Left forelimb (tissue), 1 donor: ENCODE measurements at places on chromosomes 4 and X.

GRCh38 chr4:153713866-153714646, 30.0 kb downstream of the TLR2 start:
- no peak for DNase-seq

DNA sequence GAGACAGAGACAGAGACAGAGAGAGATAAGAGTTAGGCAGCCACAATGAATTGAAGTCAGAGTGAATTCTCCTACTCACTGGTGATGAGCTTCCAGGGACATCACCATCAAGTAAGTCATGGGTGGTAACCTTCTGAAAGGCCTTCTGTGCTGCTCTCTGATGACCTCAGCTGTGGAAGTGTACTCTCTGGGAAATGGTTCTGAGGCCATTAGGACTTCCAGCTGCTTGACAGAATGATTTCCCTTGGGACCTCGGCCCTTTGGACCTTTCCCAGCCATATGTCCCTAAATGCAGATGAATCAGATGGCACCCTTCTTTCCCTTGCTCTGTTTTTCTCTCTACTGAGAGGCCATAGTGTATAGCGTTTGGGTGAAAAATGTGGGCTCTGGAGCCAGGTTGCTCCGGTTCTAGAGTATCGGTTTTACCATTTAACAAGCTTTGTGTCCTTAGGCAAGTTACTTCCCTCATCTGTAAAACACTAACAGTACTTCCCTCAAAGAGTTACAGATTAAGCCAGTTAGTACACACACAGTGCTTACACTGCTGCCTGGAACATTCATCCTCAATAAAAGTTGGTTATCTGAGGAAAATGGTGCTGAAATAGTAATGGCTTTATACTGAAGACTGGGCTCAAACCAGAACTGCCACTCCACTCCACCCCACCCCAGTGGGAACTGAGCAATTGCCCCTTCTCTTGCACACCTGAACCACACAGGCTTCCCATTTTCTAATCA, 7.6 kb downstream of the SEPTIN11 start:
- DNase-seq = no peak

DNA sequence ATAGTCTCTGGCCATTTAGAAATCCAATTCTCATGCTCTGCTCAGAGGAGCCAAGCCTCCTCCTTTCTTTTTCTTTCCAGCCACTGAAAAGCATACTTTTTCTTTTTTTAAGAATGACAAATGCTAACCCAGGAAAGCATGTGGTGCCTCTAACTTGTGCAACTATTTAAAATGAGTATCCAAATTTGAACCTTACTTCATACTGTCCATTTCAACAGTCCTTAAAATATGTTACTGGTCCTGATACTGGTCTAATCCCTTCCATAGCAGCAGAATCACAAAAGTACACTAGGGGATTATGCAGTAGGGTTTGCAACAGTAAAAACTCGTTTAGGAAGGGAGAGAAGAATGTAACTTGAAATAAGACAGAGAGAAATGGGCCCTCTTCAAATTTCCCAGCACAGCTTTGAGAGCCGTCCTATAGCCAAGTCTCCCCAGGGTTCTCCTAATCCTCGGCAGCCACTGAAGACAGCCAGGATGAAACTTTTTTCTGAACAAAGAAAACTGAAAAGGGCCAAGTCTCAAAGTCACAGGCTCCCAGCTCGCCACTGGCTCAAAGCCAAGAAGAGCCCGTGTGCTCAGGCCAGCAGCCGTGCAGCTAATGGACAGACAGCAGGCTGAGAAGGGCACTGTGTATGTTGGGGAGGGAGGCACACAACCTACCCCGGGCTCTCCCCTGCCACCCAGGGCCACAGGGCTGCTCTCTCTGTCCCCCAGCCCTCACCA, 39.5 kb downstream of the GPC4 start:
- DNase-seq = no peak

DNA sequence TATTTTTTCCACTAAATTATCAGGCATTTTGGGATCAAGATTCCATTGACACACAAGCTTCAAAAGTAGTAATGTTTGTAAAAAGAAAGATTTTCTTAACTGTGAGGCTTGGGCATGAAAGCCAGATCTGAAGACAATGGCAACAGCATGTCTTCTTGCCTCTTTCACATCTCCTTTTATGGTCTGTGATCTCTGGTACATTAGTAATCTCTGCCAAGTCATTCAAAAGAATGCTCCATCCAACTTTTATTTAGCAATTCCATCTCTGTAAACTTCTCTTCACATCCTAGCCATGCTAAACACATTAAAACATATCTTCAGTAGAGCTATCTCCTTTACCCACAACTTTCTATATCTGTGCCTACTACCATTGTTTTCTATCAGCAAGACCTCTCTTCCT, 465.4 kb downstream of the FAT4 start:
- DNase-seq = no peak

- no peak for DNase-seq
These were observed 81.2 kb upstream of the TBL1X start for GRCh38 chrX:9383655-9384054.

- DNase-seq = no peak
These were observed 1.1 kb downstream of the NUDT9 start for GRCh38 chr4:87423317-87424098.

GRCh38 chr4:163833669-163834068, 339.2 kb downstream of the TMA16 start:
- no peak for DNase-seq

DNA sequence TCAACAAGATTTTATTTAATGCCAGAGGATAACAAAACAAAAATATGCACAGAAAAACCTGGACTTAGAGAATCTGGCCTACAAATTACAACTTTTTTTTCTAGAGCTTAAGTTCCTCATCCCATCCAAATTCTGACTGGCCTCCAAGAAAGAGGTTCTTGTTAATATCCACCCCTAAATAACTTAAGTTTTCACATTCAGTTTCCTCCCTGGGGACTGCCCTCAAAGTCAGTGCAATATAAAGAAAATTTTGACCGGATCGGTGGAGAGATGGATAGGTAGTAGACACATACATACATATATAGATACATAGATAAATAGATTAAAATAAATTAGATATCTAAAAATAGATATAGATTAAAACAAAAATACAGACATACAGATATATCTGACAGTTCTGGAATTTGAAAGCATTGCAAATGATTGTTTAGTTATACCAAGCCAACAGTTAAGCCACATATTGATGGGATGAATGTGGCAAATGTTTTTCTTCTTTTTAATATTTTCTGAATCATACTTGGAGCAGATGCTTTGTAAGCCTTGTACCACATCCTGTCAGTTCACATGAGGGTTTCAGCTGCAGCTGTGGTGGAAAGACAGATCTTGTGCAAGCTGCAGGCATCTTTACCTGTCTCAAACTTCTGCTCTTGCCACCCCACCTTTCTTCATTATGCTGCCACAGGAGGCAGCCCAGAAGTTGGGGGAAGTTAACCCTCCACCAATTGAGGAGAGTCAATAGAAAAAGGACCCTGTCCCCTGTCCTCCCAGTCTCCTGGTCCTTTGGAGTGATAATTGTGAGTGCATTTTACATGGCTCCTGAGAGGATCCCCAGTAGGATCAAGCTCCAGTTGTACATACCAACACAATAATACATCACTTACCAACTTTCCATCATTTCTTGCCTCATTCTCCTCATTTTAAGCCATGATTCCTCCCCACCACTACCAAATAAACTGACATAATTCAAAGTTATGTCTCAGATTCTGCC, 58.5 kb upstream of the PRDM8 start:
- no peak for DNase-seq

- no peak for DNase-seq
These were observed 77.4 kb upstream of the PRSS48 start for GRCh38 chr4:151199319-151200190.

GRCh38 chr4:173145131-173145530, 23.5 kb upstream of the GALNT7 start:
- no peak for DNase-seq

GRCh38 chr4:94290245-94290644, 52.4 kb downstream of the HPGDS start:
- no peak for DNase-seq

GRCh38 chr4:75889537-75890199, 12.6 kb downstream of the PPEF2 start:
- DNase-seq = no peak

GRCh38 chrX:19866626-19867410, 20.6 kb downstream of the SH3KBP1 start:
- no peak for DNase-seq

- no peak for DNase-seq
These were observed 262.9 kb downstream of the ARHGAP10 start for GRCh38 chr4:147994491-147995385.

GRCh38 chr4:116387937-116388474, 697.4 kb downstream of the TRAM1L1 start:
- DNase-seq = no peak

DNA sequence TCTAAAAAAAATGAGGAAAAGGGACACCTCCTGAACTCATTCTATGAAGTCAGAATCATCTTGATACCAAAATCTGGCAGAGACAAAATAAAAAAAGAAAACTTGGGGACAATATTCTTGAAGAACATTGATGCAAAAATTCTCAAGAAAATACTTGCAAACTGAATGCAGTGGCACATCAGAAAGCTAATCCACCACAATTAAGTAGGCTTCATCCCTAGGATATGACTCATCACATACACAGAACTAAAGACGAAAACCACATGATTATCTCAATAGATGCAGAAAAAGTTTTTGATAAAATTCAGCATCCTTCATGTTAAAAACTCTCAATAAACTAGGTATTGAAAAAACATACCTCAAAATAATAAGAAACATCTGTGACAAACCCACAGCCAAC, 98.3 kb downstream of the FAM47B start:
- no peak for DNase-seq

DNA sequence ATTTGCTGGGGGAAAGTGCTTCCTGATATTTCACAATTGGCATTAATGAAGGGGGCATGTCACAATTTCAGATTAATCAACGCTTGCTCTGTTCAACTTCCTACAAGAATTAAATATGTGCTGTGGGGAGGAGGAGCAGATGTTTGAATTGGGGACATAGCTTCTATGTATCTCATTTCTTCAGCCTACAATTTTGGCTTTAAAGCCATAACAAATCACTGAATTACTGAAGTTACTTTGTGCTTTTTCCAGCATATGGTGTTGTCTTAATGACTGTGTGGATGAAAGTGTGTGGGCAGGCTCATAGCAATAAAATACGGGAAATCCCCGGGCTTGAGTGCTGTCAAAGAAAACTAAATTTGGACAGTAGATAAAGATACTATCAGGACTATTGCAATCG, 813 bp downstream of the TLR7 start:
- DNase-seq = no peak

- DNase-seq = no peak
These were observed 43.7 kb downstream of the TSPAN5 start for GRCh38 chr4:98614662-98615061.

DNA sequence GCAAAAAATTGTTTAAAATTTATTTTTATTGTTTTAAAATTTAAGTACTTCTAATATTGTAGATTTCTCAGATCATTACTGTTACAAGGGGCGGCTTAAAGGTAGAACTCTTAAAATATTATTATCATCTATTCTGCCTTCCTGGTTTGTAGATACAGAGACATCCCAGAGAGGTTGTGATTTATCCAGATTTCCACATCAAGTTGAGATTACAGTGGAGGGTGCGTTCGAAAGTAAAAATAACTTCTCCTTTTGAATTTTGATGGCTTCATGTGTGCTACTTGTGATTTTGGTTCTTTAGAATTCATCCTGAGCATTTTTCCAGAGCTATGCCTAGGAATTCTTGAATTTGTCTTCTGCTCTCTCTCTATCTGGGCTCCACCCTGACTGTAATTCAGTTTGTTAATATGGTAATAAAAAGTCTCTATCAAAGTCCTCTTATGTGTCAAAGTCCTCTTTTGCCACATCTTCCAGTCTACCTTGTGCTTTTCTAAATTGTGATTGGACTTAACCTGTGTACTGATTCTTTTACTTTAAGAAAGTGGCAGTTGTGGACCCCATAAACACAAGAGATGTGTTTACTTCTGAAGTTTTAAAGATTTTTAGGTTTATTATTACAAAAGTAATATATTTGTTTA, 37.2 kb downstream of the CLCN3 start:
- DNase-seq = no peak

DNA sequence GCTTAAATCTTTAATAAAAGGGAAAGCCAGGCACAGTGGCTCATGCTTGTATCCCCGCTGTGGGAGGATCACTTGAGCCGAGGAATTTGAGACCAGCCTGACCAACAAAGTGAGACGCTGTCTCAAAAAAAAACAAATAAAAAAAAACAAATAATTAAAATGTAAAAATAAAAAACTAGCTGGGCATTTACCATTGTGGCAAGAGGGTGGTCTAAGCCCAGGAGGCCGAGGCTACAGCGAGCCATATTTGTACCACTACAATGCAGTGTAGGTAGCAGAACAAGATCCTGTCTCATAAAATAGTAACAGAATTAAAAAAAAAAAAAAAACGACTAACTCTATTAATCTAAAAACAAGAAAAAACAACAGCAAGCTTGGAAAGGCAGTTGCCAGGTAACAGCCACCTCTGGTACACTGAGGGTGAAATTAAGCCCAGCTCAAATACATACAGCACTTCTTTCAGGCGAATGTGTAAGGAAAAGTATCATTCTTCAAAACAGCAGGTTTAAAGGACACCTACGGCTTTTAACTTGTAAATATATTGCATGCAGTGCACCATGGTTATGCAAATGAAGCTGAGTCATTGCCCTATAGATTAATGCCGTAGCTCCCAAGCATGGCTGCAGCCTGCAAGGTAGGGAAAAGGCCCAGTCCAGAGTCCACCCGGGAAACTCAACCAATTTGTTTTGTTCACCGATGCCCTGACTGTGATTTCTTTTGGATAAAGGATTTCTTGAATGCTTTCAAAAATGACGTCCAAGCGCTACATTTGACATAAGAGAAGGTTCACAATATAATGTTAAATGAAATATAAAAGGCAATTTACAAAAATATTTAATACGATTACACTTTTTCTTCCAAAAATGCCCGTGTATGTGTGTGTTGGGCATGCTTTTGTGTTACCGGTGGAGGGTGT, 14.5 kb upstream of the TXLNG start:
- DNase-seq = no peak

DNA sequence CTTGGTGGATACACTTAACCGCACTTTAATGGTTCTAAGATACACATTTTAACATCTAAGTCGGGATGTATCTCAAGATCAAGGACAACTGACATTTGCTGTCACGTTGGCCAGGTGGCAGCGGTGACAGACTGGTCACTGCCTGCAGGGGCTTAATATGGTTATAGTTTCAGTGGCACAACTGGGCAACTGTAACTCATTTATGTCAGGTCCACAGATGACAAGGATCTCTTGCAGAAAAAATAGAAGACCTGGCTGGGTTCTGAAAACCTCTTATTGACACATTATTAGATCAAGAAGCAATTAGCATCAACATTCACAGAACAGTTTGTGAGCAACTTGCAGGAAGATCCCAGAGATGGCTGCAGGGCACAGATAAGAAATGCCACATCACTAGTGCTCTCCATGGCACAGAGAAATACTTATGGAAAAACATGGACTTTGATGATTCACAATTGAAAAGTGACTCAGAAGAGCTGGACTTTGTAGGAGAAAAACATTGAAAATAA, 99.6 kb upstream of the SORBS2 start:
- DNase-seq = no peak

DNA sequence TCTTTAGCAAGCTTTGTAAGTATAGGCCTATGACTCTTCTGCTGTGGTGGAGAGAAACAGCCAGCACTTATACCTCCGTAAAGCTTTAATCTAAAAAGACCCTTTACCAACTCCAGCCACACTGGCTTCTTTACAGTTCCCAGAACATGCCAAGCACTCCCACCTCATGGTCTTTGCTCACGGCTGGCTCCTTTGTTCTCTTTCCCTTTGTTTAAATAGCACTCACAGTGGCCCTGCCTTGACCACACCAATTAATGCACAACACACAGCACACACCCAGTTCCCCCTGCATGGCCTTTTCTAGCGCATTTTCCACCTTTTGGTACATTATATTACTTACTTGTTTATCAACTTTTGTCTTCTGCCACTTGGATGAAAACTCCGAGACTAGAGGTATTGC, 18.9 kb downstream of the PPID start:
- DNase-seq = no peak
